ENCODE measurements at places on chromosomes 7 and 10.

- DNase-seq: no peak
These were observed 230.8 kb downstream of the SKAP2 start for GRCh38 chr7:26633557-26633956.

- DNase-seq: no peak
These were observed 109.5 kb upstream of the CARD11 start for GRCh38 chr7:3153118-3153517.

DNA sequence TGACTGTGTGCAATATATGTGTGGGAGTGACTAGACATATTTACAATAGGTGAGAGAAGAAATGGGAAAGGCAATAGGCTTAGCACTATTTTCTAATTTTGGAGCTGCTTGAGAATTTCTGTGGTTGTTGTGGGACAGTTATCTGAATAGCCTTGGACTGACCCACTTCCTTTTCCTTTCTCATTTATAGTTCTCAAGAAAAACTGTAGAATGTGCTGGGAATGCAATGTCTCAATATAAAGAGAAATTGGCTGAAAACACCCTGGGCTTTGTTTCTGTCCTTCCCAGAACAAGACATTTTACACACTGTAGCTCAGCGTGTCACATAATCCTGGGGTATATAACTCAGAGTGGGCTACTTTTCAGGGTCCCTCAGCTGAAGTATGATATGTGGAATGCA is 153.0 kb upstream of the RHOBTB1 start:
- DNase-seq: no peak

- no peak for DNase-seq
These were observed 5.3 kb upstream of the MAGI2 start for GRCh38 chr7:79458796-79459195.

- DNase-seq: no peak
These were observed 3.4 kb downstream of the LRRC27 start for GRCh38 chr10:132335189-132336063.

DNA sequence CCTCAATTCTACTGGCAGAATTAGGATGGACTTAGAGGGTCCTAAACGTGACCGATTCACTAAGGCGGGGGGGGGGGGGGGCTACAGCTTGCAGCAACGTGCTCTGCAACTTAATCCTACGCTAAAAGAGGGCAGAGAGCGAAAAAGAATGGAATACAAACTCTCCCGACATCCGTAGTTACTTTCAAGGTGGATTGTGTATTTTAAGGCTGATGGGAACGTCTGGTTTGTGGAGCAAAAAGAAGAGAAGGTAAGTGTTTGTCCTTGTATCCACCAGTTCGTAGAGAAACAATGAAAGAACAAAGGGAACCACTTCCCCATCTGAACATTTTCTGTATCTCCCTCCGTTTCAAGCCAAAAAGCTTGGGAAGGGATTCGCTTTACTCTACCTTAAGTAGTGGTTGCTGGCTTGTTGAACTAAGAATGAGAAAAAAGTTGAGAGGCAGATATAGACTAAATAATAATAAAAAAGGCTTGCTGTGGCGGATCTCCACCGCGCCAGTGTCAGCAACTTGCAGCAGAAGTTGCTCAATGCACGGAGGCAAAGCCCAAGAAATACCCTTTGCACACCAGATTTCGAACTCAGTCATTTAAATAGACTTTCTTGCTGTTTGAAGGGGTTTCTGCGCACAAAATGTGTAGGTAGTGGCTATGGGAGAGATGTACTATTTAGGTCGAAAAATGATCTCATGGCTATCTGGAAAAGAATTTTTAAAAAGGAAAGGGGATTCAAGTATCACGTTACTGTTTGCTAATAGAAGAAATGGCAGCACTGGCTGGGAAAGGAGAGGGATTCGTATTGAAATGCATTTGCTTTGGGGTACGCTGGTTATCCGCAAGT is 736 bp downstream of the SKIDA1 start:
- DNase-seq: no peak

- DNase-seq: no peak
These were observed 288.0 kb downstream of the ARL4A start for GRCh38 chr7:12975412-12975811.

DNA sequence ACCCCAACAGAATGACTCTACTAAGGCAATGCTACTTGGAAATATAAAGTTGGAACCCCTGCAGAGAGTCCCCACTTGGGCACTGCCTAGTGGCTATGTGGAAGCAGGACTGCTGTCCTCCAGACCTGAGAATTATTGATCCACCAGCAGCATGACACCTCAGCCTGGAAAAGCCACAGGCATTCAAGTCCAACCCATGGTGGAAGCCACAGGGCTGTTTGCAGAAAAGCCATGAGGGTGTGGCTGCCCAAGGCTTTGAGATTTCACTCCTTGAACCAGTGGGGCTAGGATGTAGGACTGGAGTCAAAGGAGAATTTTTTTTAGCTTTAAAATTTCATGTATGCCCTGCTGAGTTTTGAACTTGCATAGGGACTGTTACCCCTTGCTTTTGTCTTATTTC is 13.6 kb upstream of the GHRHR start:
- DNase-seq: no peak

GRCh38 chr7:8197994-8198698 is 63.8 kb downstream of the ICA1 start:
- peak; percentile 31 for DNase-seq

- DNase-seq: no peak
These were observed at the start of gene CALHM3 for GRCh38 chr10:103479135-103479534. Gene CALHM3, minus strand, starts transcription at chr10:103479240. Its CDS starts 208 bp downstream, at chr10:103479032.

GRCh38 chr7:88457320-88457719 is 150.6 kb upstream of the STEAP4 start:
- no peak for DNase-seq

DNA sequence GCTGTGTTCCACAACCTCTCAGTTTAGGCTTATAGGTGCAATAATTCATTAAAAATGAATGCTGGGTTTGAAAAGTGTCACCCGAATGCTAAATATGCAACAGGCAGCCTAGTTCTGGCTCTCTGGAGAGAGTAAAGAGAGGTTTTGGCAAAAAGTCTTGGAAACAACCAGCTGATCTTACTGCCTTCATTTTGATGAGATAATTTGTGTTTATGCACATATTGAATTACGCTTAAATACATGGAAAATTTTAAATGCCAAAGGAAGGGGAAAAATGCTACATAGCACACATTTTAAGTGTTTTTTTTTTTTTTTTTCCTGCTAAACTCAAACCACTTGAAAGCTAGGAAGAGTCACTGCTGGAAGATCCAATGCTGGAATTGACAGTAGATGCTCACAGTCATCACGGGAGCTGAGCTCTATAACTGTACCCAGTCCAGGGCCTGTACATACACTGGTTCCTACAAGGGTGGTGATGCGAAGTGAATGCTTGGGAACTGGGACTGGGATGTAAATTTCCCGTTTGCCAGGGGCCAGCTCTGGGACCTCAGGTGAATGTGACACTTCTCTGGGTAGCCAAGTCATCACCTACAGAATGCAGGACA is 151.5 kb downstream of the PFKFB3 start:
- DNase-seq: no peak

GRCh38 chr7:50627824-50628361 is 62.7 kb upstream of the DDC start:
- DNase-seq: no peak

DNA sequence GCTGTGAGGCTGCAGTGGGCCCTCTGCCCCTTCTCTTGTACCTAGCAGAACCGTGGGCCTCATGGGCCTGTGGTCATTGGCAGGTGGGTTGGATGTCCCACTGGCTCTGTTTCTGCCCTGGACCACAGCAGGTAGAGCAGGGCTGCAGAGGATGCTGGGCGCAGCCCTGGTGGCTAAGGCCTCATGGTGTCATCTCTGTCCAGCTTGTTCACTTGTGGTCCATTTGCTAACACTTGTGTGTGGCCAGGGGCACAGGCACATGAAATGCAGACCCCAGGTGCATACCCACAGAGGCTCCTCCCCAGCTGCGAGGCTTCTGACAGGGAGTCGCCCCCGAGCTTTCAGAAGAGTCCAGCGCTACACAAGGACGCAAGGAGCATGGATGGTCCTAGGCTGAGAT is 22.4 kb upstream of the TBRG4 start:
- no peak for DNase-seq

- no peak for DNase-seq
These were observed 17.8 kb upstream of the WDR11 start for GRCh38 chr10:120833222-120833928.

DNA sequence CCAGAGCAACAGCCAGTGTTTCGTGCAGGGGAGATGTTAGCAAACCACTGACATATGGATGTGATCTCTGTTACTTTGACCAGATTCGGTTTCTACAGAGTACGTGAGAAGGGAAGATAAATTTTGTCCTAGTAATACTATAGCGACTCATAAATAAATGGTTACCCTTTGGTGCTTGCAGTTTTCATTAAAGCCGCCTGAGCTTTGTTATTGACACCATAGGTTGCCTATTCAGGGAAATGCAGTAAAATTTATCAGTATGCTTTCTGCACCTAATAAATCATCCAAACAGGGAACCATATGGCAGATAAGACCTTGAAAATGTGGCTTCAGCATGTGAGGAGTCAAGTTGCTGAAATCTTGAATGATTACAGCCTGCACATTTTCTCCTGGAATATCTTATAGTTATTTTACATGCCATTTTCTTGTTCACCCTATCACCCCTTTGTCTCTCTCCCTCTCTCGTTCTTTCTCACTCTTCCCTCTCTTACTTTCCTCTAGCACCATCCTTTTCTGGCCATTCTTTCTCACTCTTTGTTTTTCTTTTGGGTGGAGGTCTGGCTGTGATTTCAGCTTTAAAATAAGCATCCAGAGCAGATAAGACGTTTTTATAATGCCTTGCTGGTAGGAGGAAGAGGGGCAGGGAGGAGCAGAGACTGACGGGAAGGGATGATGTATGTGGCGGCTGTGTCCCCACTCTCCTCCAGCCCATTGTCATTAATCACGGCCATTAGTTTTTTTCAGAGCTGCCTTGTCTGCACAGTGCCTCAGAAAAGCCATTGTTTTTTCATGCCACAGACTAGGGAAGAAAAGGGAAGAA is 182.5 kb downstream of the LRMDA start:
- no peak for DNase-seq

DNA sequence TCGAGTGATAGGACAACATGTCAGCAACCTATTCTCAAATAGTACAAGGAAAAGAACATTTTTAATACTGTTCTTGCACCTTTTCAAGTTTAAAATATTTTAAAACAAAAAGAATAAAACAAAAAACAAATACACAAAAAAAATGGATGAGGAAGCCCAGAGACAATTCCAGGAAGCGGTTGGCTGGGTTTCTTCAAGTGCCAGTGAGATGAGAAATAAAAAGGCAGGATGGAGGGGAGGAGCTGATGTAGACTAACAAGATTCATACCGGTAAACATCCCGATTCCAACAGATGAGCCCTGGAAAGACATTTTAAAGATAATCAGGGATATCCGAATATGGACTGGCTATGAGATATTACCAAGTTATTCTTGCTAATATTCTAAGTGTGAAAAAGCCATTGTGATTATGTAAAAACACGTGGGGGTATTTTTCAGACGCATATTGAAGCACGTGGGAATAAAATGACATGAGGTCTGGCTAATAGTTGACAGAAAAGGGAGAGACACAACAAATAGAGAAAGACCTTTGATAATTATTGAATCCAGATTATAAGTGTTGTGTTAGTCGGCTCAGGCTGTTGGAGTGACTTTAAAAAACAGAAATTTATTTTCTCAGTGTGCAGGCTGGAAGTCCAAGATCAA is 101.3 kb upstream of the LRRC4 start:
- DNase-seq: no peak

DNA sequence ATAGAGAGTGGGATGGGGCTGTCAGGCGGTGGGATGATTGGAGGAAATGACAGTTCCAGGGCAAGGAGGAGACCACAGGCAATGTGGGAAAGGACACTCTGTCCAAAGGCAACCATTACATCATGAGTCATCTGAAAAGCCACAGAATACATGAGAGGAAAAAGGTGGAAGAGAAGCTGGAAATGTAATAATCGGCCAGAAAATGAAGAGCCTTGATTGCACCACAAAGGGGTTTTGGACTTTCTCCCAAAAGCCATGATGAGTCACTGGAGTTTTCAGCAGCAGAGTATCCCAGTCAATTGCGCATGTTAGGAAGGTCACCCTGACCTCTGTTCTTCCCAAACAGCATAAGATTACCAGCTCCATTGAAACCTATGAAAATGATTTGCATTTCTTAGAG is 222.0 kb downstream of the LHFPL3 start:
- no peak for DNase-seq

- DNase-seq: no peak
These were observed 68.8 kb downstream of the KIAA1217 start for GRCh38 chr10:24277771-24278170.

- DNase-seq: peak; percentile 52
These were observed 276.5 kb upstream of the SMIM30 start for GRCh38 chr7:113394856-113395255.

- DNase-seq: no peak
These were observed 48.5 kb upstream of the SHTN1 start for GRCh38 chr10:117053482-117053881.

GRCh38 chr10:82377608-82378007 is 502.6 kb downstream of the NRG3 start:
- DNase-seq: no peak

- DNase-seq: no peak
These were observed 3.2 kb upstream of the MRPS24 start for GRCh38 chr7:43872406-43873110.

DNA sequence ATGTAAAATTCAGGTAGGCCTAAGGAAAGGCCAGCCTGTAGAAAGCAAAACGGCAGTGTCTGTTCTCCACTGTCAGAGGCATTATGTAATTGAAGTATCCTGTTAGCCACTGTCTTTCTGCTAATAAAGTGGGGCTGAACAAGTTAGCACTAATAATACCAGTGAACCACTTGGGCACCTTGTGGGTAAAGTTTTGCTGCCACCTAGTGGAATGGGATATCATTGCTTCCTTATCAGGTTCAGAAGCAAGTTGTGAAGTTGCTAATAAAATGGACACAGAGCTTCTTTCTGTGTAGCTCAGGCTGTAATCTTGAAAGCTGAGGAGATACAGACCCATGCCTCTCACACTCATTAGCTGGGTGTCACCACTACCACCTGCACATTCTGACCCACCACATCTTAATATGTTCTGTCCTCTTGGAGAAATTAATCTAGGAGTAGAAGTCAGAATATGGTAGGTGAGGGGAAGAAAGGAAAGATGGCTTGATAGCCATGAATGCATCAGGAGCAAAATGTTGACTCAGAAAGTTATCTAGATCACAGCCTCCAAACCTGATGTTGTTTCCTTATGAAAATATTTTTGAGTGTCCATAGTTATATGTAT is 175.1 kb downstream of the SEPTIN7 start:
- DNase-seq: peak; percentile 81

GRCh38 chr7:34430456-34430855 is 227.6 kb upstream of the NPSR1 start:
- peak; percentile 50 for DNase-seq

Measured in MM.1S (cell line).